ENCODE measurements at places on chromosomes 1 and 21. TPM values are rescaled to one million over a fixed set of nuclear protein-coding genes. Genes with fewer than 3 reads are reported as not detected.

Gene LEMD1
- total RNA-seq: not detected

Gene TGFB2
- total RNA-seq: not detected

Gene CRNN
- not detected for total RNA-seq

Gene KPNA6
- total RNA-seq: 85.3 TPM

Gene OR2M7
- total RNA-seq: not detected

Gene FRRS1
- total RNA-seq: 4.3 TPM

Gene MRPL37
- total RNA-seq: 206 TPM

Gene SPRR2F
- total RNA-seq: not detected

Gene NHLH1
- total RNA-seq: 0.34 TPM

GRCh38 chr21:35366394-35367080 is 317.4 kb upstream of the RUNX1 start:
- no peaks in the 10 kb centered on the region for H3K4me1 ChIP-seq
- no peak overlapping the region for H3K27ac ChIP-seq
- H3K27me3 ChIP-seq: no peaks in the 10 kb centered on the region
- H3K36me3 ChIP-seq: no peaks in the 10 kb centered on the region

- peak; percentile 62 for DNase-seq
- no peak overlapping the region for H3K4me3 ChIP-seq
- H3K27ac ChIP-seq: no peak overlapping the region
- H3K4me1 ChIP-seq: peaks cover 14% of the 10 kb centered on the region
- H3K27me3 ChIP-seq: peaks cover 9% of the 10 kb centered on the region
- H3K36me3 ChIP-seq: no peaks in the 10 kb centered on the region
Measured at GRCh38 chr1:152001631-152002584, 8.2 kb upstream of the S100A10 start.

- no peaks in the 10 kb centered on the region for H3K27me3 ChIP-seq
- H3K4me1 ChIP-seq: peaks cover 17% of the 10 kb centered on the region
- H3K36me3 ChIP-seq: peaks cover 7% of the 10 kb centered on the region
- DNase-seq: no peak
Measured at GRCh38 chr1:205709059-205709398, 28.7 kb upstream of the SLC45A3 start.

DNA sequence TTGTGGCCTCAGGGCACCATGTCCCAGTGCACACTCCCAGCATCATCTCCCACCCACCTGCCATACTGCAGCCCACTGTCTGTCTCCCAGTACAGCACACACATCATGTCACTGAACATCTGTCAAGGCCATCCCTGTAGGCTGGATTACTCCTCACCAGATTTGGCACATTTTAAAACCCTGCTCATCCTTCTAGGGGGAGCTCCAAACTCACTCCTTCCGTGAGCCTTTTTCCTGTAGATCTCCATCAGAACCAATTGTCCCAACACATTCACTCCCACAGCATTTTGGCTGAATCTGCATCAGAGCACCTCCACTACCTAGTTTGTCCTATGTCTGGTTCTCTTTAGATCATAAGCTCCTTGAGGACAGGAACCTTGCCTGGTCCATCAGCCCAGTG is 58.6 kb upstream of the GRIK3 start:
- H3K36me3 ChIP-seq: no peaks in the 10 kb centered on the region
- no peak overlapping the region for H3K27ac ChIP-seq
- no peak for DNase-seq
- peaks cover 21% of the 10 kb centered on the region for H3K27me3 ChIP-seq
- H3K4me3 ChIP-seq: no peak overlapping the region

DNA sequence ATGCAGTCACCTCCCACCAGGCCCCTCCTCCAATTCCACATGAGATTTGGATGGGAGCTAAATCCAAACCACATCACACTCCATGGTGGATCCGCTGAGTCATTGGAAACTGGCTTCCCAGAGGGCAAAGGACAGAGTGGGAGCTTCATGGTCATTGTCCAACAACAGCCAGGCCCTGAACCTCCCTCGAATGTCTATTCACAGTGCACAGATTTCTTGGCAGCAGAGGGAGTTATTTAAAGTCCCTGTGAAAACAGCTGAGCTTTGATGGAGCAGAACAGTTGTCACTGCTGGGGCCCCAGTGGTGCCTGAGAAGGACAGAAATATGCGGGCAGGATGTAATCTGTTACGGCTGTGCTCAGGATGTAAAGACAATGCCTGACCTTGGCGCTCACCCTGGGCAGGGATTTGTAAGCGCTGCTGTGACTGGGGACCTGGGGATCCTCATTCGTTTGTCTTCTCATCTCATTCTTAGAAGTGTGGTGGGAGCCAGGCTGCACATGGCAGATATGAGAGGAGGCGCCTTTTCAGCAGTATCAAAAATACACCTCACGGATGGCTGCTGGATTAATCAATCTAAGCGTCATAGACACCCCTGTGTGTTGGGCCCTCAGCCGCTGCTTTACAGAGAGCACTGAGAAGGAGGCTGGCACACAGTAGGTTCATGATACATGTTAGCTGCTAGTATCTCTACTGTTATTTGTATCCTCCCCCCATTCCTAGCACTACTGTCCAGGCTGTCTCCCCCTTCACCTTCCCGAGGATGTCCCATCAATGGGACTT is 439.4 kb downstream of the PTPRU start:
- no peaks in the 10 kb centered on the region for H3K4me1 ChIP-seq
- H3K36me3 ChIP-seq: no peaks in the 10 kb centered on the region
- H3K4me3 ChIP-seq: no peak overlapping the region
- H3K27me3 ChIP-seq: no peaks in the 10 kb centered on the region
- no peak for DNase-seq

DNA sequence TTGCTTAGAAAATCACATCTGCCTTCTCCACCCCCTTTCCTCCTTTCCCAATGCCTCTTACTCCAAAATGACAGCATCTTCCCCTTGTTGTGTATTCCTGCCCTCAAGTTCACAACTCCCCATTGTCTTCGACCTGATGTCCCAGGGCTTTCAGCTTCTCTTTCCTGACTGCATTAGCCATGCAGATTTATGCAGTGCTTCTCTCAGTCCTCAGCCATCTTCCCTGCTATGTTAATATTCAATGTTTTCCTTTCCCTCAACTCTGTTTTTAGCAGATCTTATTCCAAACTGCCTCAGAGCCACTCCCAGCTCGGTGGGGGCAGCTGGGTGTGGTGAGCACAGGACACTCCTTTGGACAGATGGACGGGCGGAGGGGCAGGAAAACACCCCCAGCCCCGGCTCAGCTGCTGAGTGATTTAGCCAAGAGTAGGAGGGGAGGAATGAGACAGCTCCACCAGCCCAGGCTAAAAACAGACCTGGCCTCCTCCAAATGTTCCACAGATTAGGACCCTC is 71.0 kb downstream of the CD2 start:
- no peaks in the 10 kb centered on the region for H3K27me3 ChIP-seq
- DNase-seq: no peak
- H3K4me3 ChIP-seq: peak overlapping the region; percentile 83
- H3K4me1 ChIP-seq: peaks cover 43% of the 10 kb centered on the region
- peaks cover 25% of the 10 kb centered on the region for H3K36me3 ChIP-seq

DNA sequence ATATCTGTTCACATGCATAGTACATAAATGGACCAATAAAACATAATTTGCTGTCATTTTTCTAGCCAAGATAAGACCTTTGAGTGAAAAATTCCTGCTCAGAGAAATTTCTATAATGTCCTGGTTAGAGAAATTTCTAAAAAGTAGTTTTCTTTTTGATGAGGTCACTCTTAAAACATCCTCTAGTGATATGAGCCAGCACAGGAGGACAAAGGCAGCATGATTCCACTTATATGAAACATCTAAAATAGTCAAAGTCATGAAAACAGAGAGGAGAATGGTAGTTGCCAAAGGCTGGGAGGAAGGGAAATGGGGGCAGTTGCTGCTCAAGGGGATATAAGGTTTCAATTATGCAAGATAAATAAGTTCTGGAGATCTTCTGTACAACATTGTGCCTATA is 239.4 kb downstream of the BACH1 start:
- H3K27ac ChIP-seq: no peak overlapping the region
- DNase-seq: no peak
- H3K27me3 ChIP-seq: no peaks in the 10 kb centered on the region
- H3K4me1 ChIP-seq: peaks cover 2% of the 10 kb centered on the region
- H3K36me3 ChIP-seq: peaks cover 15% of the 10 kb centered on the region
- no peak overlapping the region for H3K4me3 ChIP-seq

DNA sequence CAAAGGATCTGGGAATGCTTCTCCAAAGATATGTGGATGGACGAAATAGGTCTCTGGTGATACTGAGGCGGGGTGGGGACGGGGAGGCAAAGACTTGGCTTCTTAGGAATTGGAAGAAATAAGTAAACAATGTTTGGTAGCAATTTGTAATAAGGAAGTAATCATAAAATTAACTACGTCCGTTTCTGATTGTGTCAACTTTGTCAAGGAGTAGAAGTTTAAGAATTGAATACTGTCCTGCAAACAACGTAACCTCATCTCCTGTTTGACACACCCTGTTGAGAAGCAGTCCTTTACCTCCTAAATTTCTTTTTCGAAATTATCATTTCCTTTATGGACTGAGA is 471 bp downstream of the POLR3C start:
- DNase-seq: no peak
- peaks cover 45% of the 10 kb centered on the region for H3K36me3 ChIP-seq
- H3K27ac ChIP-seq: peak overlapping the region; percentile 98
- H3K27me3 ChIP-seq: no peaks in the 10 kb centered on the region
- peak overlapping the region; percentile 97 for H3K4me3 ChIP-seq

DNA sequence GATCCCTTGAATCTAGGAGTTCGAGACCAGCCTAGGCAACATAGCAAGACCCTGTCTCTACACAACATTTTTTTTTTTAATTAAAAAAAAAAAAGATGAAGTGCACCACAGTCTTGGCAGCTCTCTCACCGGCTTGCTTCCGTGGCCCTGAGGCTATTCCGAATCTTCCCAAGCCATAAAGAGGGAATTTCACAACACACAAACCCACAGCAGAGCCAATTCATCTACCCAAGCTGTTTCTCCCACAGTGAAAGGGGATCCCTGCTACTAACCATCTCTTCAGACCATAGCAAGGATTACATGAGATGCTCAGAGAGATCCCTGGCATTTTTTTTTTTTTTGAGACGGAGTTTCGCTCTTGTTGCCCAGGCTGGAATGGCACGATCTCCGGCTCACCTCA is 8.3 kb upstream of the CHD5 start:
- no peak for DNase-seq
- peaks cover 37% of the 10 kb centered on the region for H3K4me1 ChIP-seq
- no peak overlapping the region for H3K27ac ChIP-seq
- no peaks in the 10 kb centered on the region for H3K27me3 ChIP-seq
- H3K4me3 ChIP-seq: no peak overlapping the region
- peaks cover 52% of the 10 kb centered on the region for H3K36me3 ChIP-seq

- no peak overlapping the region for H3K27ac ChIP-seq
- peak overlapping the region; percentile 51 for H3K4me3 ChIP-seq
- H3K36me3 ChIP-seq: no peaks in the 10 kb centered on the region
- peak; percentile 83 for DNase-seq
- no peaks in the 10 kb centered on the region for H3K27me3 ChIP-seq
- no peaks in the 10 kb centered on the region for H3K4me1 ChIP-seq
Measured at GRCh38 chr1:223081181-223081994, 61.7 kb downstream of the TLR5 start.

GRCh38 chr1:59366346-59366745 is 69.5 kb downstream of the FGGY start:
- no peaks in the 10 kb centered on the region for H3K4me1 ChIP-seq
- H3K27ac ChIP-seq: no peak overlapping the region
- DNase-seq: no peak
- H3K27me3 ChIP-seq: no peaks in the 10 kb centered on the region
- peaks cover 21% of the 10 kb centered on the region for H3K36me3 ChIP-seq

DNA sequence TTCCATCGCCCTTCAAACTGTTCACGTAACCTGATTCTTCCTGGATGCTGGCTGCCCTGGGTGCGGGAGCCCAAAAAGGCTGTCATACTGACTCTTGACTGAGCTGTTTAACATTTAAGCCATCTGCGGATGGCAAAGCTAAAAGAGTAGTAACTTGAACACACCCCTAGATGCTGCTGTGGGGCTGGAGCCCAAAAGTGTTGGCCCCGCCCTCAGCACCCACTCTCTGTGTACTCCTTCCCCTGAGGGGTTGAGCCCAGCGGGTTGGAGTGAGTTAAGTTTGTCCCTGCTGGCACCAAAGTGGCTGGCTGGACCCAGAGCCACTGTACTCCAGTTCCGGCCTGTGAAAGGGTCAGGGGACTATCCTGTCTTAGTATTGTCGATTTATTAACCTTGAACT is 640.6 kb downstream of the PTPRU start:
- H3K4me1 ChIP-seq: no peaks in the 10 kb centered on the region
- H3K36me3 ChIP-seq: no peaks in the 10 kb centered on the region
- no peak overlapping the region for H3K4me3 ChIP-seq
- DNase-seq: no peak
- no peak overlapping the region for H3K27ac ChIP-seq

GRCh38 chr1:110307239-110307974 is 31.8 kb upstream of the RBM15 start:
- H3K27ac ChIP-seq: no peak overlapping the region
- H3K36me3 ChIP-seq: no peaks in the 10 kb centered on the region
- no peak overlapping the region for H3K4me3 ChIP-seq
- DNase-seq: no peak

Measured in activated naive CD8-positive, alpha-beta T cell treated with anti-CD3 and anti-CD28 coated beads for 36 hours (primary cell).